Temporal lobe (tissue), 4 donors: ENCODE measurements at places on chromosomes 4 and X. TPM values are rescaled to one million over a fixed set of nuclear protein-coding genes. Genes with fewer than 3 reads are reported as not detected.

The PAGE1 gene
- 0.49 TPM for total RNA-seq

The P2RY10 gene
- not detected for total RNA-seq

The GASK1B gene
- 14.3 TPM for total RNA-seq

The ATP2B3 gene
- 7.1 TPM for total RNA-seq
